ENCODE measurements at places on chromosomes 7 and 10.

DNA sequence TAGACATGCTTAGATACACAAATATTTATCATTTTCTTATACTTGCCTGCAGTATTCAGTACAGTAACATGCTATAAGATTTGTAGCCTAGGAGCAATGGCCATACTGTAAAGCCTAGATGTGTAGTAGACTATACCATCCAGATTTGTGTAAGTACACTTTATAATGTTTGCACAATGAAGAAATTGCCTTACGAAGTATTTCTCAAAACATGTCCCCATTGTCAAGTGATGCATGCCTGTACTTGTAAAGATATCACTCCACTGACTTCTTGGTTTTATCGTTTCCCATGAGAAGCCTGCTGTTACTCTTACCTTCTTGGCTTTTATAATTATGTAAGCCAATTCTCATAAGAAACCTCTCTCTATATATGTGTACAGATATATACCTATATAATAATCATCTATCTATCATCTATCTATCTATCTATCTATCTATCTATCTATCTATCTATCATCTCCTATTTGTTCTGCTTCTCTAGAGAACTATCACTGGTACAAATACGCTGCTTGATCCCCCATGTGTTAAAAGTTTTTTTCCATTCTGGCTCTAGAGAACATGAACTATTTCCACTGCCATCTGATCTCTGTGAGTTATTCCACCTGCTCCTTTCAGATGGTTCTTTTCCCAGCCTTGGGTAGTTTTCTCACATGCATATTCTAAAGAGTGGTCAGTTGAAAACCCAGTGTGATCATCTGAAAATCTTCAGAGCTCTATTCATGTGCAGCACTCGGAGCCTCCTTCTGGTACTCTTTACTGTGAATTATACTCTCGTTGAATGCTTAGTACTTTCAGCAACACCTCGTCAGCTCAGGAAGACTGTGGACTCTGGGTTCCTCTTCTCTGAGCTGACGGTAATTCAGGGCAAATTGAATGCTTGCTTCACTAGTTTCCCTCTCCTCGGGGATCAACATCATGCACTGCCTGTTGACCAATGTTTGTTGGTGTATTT is 14.5 kb upstream of the VCL start:
- peak; percentile 64 for DNase-seq

DNA sequence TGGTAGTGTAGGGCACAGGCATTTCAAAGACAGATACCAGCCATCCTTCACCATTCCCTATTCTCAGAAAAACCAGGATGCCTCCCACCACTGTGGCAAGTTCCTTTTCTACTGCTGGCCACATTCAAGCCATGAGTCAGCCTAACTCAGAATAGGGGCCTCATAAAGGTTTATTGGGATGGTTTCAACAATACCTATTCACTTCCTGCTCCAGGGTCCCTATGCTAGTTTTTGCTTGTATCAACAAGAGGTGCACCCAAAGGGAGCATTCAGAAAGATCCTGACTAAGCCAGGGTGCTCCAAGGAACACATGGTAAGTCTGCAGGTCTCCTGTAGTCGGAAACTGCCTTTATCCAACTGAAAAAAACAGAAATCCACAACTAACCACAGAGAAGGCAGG is 76.9 kb upstream of the EGR2 start:
- no peak for DNase-seq

GRCh38 chr10:18478354-18478753 is 173.0 kb downstream of the NSUN6 start:
- no peak for DNase-seq

DNA sequence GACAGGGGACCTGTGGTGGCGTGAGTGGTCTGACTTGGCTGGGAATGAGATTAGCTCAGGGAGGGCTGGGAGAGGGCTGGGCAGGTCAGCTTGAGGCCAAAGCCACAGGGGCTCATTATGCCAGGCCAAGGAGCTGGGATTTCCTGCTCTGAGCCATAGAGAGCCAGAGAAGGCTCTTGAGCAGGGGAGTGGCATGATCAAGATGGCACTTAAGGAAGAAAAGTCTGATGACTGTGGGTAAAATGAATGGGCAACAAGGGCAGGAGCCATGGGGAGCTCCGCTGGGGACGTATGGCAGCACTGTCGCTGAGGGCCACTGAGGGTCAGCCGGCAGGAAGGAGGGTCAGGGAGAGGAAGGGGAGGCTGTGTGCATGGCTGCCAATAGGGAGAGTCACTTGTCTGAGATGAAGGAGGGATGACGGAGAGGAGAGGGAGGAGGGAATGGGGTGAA is 5.8 kb downstream of the ANTXRL start:
- DNase-seq, result no peak

DNA sequence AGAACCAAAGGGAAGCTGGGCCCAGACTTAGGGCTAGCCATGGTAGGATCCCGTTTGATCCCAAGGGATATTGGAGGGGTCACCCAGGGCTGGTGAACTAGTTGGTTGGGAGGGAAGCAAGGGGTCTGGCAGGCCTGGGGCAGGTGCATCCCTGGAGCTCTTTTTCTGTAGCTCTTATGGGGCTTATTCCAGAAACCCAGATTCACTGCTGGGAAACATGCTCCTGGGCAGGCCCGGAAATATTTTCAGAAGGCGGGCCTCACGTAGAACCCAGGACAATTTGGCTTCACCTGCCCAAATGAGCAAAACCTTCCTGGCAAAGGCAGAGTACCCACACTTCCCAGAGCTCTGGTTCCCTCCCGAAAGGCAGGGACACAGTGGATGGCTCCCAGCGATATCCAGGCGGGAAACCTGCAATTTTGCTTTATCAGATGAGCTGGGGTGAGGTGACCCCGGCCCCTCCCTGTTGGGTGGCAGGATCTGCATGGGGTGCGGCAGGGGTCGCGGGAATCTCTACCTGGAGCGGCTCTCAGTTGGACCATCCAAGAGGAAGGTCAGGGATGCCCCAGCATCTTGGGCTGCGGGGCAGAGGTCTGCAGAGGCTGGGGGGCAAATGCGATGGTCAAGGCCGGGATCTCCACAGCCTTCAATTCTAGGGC is 533.9 kb downstream of the TCERG1L start:
- no peak for DNase-seq

Measured in suppressor macrophage (primary cell).